ENCODE measurements at places on chromosomes 4 and X.

- no peak for DNase-seq
These were observed 516.9 kb downstream of the PDHA2 start for GRCh38 chr4:96356591-96357370.

GRCh38 chrX:54063361-54063760 lies 19.1 kb upstream of the PHF8 start:
- no peak for DNase-seq

DNA sequence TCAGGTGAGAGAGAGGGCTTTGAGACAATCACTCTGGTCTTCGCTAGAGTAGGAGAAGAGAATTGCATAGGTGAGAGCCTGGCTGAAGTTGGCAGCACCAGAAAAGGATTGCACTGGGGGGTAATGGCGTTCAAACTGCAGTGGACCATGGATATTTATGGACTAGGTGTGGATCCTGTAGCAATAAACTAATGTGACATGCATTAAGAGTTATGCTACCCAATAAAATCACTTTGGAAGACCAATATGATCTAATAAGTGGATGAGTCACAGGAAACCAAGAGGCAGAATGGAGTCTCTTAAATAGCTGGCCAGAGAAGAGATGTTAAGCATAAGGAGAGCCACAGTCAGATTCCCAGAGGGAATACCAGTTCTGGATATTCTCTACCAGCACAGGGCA lies 259.8 kb downstream of the FBXO8 start:
- no peak for DNase-seq

GRCh38 chr4:21709031-21709430 lies 239.5 kb downstream of the KCNIP4 start:
- no peak for DNase-seq

GRCh38 chr4:21769404-21770147 lies 179.0 kb downstream of the KCNIP4 start:
- DNase-seq: no peak

DNA sequence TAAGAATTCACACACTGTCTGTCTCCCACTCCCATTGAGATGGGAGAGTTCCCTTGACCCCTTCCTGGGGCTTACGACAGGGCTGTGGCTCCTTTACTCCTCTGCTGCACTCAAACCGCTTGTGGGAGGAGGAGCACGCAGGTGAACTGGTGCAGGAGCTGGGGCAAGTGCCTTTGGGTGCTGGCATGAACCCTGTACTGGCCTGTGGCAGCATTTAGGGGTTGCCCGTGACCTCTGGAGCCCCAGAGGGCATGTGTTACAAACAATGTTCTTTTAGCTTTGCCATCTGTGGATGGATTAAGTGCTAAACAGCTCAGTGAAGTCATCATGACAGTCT lies 21.8 kb upstream of the FTHL17 start:
- DNase-seq: no peak

DNA sequence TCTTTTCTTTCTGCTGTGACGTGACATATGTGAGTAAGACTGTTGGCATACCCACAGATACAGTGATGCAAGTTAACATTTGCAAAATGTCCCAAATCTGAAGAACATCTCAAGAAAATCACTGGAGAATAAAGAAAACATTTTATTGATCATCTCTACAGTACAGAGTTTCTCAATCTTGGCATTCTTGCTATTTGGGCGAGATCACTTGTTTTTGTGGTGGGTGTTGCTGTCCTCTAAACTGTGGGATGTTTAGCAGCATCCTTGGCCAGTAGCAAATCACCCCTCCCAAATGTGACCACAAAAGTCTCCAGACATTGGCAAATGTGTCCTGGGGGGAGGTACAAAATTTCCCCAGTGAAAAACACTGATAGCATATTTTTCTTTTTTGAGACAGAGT lies 28.8 kb downstream of the AMELX start:
- no peak for DNase-seq

DNA sequence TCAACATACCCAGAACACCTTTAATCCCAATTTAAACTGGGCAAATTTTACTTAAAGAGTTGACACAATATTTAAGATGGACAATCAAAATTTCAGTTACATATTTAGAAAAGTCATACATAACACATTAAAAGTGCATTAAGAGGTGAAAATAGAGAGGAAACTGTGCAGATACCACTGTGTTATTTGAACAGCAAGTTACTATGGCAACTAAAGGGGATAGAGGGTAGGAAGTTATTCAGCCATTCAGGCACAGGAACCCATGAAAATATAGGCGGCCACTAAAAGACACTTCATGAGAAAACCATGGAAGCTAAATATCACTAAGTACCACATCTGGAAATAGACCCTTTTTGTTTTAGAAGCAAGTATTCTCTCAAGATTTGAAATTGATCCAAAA lies 75.1 kb downstream of the PDGFC start:
- DNase-seq: no peak

GRCh38 chrX:105645667-105646357 lies 176.5 kb upstream of the NRK start:
- DNase-seq: no peak

DNA sequence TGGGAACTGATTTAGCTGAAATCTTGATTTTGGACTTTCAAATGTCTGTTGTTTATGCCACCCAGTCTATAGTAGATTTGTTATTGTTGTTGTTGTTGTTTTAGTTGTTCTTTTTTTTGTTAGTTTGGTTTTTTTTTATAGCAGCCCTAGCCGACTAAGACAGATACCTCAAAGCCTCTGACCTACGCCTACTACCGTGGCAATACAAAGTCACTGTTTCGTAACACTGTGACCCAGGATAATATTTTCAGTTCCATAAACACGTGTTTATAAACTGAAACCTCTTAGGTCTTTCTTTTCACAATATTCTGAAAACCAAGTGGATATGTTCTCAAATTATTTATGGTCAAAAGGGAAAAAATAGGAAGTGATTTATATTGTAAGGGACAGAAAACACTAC lies 32.8 kb downstream of the VCX2 start:
- DNase-seq: no peak

GRCh38 chr4:72942565-72942964 lies 127.0 kb downstream of the COX18 start:
- DNase-seq: no peak

- DNase-seq: no peak
These were observed 17.3 kb upstream of the HPGD start for GRCh38 chr4:174539571-174539970.

GRCh38 chr4:104966349-104967033 lies 180.2 kb upstream of the TET2 start:
- DNase-seq: no peak

DNA sequence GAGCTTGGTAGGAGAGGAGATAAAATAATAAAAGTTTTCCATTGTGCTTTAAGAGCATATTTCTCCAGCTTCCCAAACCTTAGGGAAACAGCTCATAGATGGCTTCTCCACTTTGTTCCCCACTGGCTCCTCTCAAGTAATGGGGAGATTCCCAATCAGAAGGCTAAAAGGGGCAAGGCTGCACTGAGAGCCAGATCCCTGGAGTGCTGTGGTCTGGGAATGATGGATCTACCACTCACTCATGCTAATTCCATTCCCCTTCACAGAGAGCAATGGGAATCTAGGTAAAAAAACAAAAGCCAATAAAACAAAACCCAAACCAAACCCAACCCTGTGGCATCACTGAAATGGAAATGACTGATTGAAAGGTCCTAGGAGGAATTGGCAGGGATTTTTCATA lies 219.7 kb upstream of the MBNL3 start:
- no peak for DNase-seq

DNA sequence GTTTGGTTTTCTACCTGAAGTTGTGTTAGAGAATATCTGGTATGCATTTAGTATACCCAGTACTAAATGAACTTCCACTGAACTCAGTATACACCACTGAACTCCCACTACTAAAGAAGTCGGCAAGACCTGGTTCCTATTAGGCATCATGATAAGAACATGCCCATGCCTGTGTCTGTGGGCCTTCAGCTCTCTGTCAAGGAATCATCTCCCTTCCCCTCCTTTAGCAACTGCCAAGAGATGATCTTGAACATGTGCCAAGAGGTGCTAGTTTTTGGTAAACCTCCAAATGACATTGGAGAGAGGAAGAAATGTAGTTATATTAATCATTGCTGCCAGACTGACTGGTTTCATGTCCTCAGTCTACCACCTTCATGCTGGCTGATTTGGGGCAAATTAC lies 113.2 kb downstream of the ATP10D start:
- DNase-seq: no peak

DNA sequence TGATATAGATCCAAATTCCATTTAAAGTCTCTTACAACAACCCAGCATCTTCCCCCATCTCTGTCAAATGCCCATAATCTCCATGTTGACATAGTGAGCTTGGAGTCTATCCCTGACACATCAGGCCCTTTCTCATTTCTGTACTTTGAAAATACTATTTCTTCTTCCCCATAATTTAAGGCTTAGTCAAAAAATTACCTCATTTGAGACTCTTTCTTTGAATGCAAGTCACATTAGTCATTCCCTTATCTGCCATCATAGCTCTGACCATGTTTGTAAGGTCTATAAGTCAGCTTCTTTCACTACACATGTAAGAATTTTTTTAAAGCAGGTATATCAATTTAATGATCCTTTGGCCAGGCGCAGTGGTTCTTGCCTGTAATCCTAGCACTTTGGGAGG lies 99.9 kb downstream of the DDX60 start:
- DNase-seq: no peak

- DNase-seq: no peak
These were observed 66.5 kb downstream of the CHIC2 start for GRCh38 chr4:53997898-53998297.

- no peak for DNase-seq
These were observed 421.2 kb downstream of the GASK1B start for GRCh38 chr4:157751631-157752030.

DNA sequence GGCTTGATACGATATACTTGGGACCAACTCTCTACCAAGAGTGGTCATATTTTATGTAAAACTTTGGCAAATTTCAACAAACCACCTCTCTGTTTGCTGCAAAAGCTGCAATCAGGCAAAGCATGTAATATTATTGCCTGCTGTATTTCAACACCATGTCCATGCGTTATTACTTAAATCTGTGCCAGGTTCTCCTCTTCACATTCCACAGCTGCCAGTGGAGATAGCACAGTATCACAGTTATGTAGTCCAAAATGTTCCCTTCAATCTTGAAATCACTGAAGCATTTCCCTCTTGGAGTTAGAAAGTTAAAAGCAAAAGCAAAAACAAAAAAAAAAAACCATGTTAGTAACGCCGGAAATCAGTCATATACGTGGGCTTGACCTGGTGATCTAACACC lies 396.7 kb upstream of the MAGEC2 start:
- DNase-seq: no peak

GRCh38 chr4:38948551-38948950 lies 80.9 kb downstream of the FAM114A1 start:
- peak; percentile 45 for DNase-seq

DNA sequence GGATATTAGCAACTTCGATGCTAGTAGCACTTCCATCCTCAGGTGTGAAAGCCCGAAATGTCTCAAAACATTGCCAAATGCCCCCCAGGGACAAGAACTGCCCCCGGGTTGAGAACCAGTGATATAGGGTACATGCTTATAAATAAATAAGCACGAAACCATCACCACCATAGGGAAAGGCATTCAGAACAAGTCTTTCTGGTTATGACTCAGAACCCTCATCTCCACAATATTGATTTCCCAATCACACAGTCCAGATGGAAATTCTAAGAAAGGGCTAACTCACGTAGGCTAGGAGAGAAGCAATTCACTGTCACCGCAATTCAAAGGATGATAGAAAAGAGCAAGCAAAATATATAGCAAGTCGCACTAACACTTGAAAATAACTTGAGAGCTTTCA lies 84.8 kb downstream of the ANOS1 start:
- DNase-seq: no peak
